ENCODE measurements at places on chromosomes 2 and 18.

DNA sequence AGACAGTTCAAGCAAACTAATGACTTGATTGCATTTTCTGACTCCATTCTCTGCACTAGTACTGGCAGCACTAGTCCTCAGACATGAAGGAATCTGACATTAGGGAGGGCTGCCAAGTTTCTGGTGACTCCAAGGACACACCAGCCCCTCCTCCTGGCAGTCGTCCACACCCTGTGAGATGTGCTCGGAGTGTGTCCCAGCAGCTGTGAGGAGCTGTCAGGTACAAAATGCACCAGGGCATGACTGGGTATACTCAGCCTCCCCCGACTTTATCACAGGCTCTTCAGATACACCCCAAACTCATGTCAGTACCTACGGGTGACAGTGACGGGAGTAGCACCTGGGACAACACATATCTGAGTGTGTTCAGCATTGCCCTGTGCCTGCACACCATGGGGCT is 43.1 kb downstream of the EDAR start:
- DNase-seq: no peak

DNA sequence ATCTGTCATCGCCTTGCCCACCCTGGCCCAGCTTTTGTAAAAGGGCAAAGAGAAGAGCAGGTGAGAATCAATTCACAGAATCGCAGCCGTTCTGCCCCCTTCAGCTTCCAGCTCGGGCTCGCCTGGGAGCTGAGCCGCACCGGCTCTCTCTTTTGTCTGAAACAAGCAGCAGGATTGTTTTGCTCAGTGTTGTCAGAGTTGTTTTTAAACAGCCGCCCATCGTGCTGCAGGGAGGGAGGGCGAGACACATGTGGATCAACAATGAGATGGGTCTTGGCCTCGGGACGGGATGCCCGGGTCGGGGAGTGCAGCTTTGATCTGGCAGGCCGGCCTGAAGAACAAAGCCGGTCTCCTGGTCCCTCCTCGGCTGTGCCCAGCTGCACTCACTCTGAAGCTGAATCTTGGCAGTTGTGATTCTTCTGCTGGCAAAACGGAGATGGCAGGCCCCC is 39.7 kb upstream of the HDAC4 start:
- DNase-seq: no peak

DNA sequence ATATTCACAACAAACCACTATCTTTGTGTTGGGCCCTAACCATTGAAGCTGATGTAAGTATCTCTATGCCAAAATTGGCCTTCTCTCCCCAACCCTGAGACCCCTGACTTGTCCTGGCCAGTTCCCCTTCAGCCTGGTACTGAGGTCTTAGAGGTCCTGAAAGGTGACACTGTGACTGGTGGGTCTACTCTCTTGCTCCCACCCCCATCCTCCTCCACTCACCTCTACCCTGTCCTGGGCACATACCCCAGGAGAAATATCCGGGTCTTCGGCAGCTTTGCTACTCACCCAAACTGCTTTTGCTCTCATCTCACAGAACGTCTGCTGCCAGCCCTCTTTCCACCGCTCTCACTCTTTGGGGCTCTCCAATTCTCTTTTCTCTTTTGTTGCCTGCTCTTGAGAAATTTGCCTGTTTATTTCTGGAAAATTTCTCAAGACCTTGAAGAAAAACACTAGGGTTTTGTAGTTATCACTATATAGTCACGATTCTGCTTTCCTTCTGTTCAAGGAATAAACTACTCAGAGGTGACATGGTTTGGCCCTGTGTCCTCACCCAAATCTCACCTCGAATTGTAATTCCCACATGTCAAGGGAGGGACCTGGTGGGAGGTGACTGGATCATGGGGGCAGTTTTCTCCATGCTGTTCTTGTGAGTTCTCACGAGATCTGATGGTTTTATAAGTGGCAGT is 133.8 kb upstream of the PKDCC start:
- no peak for DNase-seq

DNA sequence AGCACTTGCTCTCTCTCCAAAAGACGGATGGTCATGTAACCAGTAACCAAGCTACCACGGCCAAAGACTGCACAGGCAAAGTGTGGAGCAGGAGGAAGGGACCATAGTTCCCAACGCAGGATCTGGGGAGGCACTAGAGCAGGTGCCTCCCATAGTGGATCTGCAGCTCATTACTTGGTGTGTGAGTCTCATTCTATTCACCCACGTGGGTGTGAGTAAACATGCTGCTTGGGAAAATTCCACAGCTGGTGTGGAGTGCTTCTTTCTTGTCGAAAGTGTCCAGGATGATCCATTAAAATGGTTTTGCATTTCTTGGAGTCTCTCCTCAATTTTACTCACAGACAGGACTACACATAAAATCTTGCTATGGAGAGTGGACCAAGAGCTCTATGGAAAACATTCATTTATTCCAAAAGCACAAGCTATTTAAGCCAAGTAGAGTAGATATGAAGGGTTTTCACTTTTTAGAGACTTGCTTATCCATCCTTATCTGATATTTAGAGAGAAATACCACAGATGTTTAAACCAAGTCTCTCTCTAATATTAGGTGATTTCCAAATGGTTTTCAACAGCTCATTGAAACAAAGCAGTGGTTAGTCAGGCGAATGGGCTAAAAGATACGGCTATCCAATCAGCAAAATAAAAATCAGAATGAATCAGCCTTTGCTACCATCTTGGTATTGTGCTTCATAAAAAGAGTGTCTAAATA is 104.3 kb upstream of the CCDC195 start:
- DNase-seq: no peak

DNA sequence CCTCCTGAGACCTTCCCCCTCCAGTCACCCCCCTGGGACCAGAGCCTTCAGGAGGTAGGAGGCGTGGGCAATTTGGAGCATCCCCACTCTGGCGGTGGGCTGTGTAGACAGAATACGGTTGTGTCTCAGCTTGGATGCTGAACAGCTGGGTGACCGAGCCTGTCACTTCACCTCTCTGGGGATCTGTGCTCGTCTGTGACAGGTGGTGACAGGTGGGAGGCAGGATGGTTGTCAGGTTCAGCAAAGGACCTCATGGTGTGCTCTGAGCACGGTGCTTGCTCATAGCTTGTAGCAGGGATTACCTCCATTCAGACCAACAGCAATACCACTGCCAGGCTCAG is 186.5 kb upstream of the HS6ST1 start:
- DNase-seq: peak; percentile 57

DNA sequence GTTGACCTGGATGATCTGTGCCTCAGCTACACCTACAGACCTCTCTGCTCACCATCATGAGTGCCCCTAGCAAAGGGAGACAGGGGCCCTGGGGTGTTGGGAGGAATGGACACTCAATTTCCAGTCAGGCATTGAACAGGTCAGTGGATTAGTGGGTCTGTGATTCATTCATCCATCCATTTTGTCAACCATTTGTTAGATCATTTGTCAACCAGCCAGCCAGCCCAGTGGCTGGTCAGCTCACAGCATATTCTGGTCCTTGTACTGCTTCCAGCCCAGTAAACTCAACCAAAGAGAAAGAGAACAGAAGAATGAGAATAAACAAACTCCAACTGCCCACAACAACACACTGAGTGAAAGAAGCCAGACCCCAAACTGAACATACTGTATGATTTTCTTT is 4.6 kb upstream of the KLF11 start:
- DNase-seq: no peak

DNA sequence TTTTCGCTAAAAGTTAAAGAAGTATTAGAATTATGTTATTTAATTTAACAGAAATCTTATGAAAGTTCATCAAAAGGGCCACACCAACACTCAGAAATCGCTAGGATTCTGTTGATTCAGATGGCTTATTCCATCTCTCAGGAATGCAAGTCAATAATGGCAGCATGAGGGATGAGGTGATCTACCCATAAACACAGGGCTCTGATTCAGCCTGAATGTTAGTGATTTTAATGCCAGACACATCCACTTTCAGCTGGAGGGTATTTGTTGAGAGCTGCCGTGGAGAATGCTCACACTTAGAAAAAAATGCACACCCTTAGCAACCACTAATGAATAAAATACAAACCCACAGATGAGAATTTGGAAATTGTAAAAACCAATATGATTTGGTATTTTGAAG is 173.3 kb upstream of the ERBB4 start:
- DNase-seq: no peak

GRCh38 chr2:205780645-205781044 is 98.3 kb downstream of the NRP2 start:
- no peak for DNase-seq

- DNase-seq: no peak
Observed at GRCh38 chr2:84231478-84231877, 227.6 kb downstream of the SUCLG1 start.

- DNase-seq: no peak
Observed at GRCh38 chr2:153584244-153584643, 105.7 kb upstream of the RPRM start.

- no peak for DNase-seq
Observed at GRCh38 chr2:59935005-59935404, 618.4 kb downstream of the BCL11A start.

DNA sequence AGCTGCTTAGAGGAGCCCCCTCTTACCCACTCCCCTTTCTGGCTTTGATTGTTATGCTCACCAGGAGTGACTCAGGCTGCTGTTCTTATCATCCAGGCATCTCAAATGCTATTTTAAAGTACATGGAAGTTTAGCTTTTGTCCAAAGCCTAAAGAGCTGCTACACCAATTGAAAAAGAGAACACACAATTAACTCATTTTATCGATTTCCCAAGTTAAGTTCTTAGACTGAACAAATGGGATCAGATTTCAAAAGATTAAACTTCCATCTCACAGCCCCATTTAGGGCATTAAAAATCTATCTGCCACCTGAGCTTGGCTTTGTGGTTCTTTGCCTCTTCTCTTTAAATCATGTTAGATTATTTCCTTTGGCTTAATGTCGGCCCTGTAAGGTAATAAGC is 81.2 kb downstream of the MYO5B start:
- DNase-seq: no peak

- DNase-seq: no peak
Observed at GRCh38 chr2:25566094-25566493, 107.3 kb downstream of the DTNB start.

- DNase-seq: no peak
Observed at GRCh38 chr2:146632707-146633106, 1212.1 kb upstream of the ACVR2A start.

DNA sequence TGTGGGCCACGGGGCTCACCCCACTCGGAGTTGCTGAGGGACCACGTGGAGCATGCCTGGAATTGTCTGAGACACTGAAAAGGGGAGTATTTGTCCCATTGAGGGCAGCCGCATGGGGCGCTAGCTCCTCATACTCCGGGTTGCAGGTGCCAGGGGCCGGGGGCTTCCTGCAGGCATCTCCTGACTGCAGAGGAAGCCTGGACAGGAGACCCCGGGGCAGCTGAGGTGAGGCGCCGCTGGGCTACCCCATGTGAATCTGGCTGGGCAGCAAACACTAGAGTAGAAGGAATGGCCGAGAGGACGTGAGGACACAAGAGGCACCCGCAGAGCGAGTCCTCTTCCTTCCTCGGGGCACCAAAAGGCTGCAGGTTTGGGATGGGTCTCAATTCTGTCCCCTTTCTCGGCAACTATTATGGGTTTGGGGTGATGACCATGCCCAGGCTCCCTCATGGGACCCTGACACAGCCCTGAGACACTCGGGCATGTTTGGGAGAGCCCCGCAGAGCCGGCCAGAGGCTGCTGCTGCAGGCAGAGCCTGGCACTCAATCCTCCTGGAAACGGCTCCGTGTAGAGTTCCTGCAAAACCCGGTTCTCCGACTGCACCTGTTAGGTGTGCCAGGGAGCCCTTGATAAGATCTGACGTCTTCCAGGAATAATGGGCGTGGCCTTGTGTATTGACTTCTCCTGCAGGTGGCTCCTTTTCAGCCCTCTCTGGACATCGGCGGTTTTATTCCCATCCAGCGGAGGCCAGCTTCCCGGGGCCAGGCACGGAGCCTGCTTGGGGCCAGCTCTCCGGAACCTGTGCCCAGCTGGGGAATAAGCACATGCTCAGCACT is 77.0 kb downstream of the CTIF start:
- DNase-seq: no peak

DNA sequence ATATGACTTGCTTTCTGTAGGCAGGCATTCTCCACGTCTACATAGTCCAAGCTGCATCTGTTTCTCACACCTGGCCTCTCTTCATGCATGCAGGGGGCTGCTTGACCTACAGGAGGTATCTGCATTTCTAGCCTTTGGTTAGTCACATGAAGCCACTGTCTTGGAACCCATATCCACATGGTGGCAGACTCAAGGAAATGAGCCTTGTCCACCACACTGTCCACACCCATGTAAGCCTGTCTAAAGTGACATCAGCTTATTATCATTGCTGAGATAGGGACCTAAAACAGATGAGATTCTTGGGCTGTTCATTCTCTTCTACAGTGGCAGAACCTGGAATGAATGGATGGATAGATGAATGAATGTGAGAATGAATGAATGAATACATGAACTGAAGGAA is 160.4 kb downstream of the DOCK10 start:
- no peak for DNase-seq

GRCh38 chr2:159140070-159140769 is 146.3 kb downstream of the WDSUB1 start:
- DNase-seq: no peak

- peak; percentile 87 for DNase-seq
Observed at GRCh38 chr2:241701399-241702154, at the start of gene ING5. ING5 (plus strand) TSS chr2:241702039; CDS start chr2:241702066, 27 bp downstream.

DNA sequence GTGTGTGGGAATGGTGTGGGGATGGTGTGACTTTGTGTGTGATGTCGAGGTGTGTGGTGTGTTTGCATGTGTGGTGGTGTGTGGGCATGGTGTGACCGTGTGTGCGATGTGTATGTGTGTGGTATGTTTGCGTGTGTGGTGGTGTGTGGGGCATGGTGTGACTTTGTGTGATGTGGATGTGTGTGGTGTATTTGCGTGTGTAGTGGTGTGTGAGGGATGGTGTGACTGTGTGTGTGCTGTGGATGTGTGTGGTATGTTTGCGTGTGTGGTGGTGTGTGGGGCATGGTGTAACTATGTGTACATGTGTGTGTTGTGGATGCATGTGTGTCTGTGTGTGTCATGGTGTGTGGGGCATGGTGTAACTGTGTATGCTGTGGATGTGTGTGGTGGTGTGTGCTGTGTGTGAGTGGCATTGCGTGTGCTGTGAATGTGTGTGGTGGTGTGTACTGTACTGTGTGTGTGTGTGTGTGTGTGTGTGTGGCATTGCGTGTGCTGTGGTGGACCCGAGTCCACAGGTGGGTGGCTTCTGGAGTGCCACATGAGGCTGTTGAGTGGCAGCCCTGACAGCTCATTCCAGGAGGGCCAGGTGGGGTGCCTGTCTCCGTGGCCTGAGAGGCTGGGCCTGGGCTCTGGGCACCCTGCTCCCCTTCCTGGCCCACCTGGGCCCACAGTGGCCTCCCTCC is 14.7 kb downstream of the ODC1 start:
- DNase-seq: no peak

DNA sequence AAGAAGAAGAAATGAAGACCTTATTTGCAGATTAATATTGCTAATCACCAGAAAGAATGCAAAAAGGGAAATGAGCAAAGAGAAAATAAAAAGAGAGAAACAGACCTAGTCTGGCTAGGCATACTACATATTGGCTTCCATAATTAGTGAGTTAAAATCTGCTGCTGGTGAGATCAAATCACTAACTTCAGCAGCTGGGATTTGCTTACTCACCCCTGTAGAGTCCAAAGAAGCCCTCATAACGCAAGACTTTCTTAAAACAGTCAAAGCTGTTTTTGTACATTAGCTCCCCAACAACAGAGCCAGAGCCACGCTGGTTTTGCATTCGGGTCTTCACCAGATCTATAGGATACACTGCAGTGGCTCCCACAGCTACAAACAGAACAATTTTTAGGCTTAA is 80.9 kb downstream of the SLC25A12 start:
- no peak for DNase-seq
